ENCODE measurements at places on chromosomes 1 and 21. TPM values are rescaled to one million over a fixed set of nuclear protein-coding genes. Genes with fewer than 3 reads are reported as not detected.

PLPP3 gene
- total RNA-seq, result 85.1 TPM

- no peak for DNase-seq
Measured at GRCh38 chr1:110245876-110246620, 35.9 kb downstream of the KCNC4 start.

RHBDL2 gene
- not detected for total RNA-seq

DNA sequence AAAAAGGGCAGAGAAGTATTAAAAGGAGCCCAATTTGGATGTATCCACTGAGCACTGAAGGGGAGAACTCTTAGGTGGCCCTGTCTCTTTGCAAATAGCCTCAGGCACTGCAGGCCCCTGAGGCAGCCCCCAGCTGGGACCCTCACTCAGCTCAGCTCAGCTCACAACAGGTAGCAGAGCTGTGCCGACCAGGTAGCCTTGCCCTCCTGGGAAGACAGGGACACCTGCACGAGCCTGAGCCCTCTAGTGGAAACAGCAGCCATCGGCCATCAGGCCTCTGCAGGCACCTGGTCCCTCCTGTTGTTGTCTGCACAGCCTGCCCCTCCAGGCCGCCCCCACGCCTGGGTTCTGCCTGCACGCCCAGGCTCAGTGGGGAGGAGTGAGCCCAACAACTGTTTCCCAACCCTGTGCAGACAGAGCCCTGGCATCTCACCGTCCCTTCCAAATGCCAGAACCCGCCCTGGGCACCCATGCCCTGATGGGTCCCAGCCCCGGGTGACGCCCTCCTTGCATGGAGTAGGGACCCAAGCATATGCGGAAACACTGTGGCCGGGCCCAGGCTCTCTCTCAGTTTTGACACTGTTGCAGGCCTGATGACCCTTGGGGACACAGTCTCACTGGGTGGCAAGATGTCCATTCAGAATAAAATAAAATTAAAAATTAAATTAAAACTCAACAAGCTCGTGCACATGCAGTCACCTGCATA, 60.0 kb upstream of the AJAP1 start:
- DNase-seq, result no peak

All from left cardiac atrium (tissue), 4 donors.